ENCODE measurements at places on chromosomes 5 and 9.

GRCh38 chr9:92686954-92687353, 17.0 kb upstream of the IPPK start:
- DNase-seq: no peak

DNA sequence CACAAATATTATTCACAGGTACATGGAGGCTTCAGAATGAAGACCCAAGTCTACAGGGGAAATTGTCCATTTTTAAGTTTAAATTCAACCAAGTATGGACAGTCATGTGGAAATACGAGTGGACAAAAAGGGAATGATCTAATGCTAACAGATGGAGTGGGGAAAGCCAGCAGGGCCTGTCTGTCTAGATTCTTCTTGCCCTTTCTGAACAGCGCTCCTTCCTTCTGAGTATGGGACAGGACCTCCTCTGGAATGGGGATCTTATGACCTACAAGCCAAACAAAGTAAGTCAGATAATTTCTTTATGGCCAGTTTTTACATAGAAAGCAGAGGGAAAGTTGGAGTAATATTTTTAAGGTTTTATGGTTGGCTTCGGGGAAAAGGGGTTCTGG, 119.8 kb upstream of the NEK6 start:
- DNase-seq: no peak

GRCh38 chr5:144117412-144117811, 53.0 kb downstream of the YIPF5 start:
- DNase-seq: no peak

DNA sequence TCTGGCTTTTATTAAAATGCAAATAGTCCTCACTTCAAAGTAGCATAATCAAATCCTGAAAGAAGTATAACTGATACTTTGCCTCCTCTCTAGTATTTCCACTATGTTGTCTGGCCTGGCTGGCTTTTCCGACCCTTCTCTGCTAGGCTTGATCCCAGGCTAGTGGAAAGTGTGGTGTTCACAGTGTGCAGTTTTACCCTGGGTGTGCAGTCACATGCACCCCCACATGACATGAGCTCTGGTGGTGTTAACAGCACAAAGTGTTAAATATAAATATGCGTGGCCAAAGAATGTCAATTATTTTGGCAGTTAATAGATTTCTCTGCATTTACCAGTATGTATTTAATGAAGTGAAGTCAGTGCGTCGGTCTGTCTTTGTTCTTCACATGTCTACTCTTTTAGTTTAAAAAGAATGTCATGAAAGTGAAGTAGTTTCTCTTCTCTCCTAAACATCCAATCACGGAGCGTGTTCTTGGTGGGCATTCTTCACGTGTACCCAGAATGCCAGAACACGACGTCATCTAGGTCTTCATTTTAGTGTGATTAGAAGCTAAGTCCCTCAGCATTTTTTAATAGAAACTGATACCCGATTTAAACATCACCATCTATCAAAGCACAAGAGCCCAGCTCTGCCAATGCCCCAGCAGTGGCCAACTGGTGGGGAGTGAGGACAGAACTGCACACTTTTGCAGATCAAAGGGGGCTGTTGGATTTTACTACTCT, 286.4 kb downstream of the FANCC start:
- no peak for DNase-seq

DNA sequence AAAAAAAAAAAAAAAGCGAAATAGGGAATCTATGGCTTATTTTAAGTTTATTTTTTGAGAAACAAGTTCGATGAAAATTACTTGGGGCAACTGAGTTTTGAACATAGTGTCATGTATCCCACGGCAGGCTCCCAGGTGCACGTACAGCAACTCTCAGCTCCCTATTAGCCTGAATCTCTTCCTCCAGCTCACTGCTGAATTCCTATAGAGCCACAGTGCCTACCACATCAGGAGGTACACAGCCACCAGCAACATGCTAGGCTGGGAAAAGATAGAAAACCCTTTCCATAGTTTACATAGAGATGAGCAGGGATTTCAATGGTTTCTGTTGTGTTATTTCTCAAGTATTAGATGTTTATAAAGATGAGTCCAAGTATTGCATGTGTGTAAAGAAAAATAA, 115.9 kb upstream of the RGMB start:
- no peak for DNase-seq

DNA sequence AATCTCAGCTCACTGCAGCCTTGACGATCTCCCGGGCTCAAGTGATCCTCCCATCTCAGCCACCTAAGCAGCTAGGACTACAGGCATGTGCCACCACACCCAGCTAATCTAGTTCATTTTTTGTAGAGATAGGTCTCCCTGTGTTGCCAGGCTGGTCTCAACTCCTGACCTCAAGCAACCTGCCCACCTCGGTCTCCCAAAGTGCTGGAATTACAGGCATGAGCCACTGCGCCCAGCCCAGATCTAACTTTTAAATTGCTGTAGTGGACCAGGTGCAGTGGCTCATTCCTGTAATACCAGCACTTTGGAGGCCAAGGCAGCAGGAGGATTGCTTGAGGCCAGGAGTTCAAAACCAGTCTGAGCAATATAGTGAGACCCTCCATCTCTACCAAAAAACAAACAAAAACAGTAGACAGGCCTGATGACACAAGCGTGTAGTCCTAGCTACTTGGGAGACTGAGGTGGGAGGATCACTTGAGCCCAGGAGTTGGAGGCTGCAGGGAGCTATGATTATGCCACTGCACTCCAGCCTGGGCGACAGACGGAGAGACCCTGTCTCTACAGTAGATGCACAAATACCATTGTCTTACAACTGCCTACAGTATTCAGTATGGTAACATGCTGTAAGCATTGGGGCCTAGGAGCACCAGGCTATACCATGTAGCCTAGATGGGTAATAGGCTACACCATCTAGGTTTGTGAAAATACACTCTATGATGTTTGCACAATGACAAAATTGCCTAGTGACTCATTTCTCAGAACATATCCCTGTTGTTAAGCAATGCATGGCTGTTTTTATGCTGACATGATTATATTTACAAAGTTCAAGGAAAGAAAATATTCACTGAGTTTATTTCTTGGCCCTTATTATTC, 1.5 kb upstream of the SIT1 start:
- no peak for DNase-seq

- DNase-seq: peak; percentile 27
Observed at GRCh38 chr9:113963017-113963620, 87.0 kb downstream of the ZNF618 start.

DNA sequence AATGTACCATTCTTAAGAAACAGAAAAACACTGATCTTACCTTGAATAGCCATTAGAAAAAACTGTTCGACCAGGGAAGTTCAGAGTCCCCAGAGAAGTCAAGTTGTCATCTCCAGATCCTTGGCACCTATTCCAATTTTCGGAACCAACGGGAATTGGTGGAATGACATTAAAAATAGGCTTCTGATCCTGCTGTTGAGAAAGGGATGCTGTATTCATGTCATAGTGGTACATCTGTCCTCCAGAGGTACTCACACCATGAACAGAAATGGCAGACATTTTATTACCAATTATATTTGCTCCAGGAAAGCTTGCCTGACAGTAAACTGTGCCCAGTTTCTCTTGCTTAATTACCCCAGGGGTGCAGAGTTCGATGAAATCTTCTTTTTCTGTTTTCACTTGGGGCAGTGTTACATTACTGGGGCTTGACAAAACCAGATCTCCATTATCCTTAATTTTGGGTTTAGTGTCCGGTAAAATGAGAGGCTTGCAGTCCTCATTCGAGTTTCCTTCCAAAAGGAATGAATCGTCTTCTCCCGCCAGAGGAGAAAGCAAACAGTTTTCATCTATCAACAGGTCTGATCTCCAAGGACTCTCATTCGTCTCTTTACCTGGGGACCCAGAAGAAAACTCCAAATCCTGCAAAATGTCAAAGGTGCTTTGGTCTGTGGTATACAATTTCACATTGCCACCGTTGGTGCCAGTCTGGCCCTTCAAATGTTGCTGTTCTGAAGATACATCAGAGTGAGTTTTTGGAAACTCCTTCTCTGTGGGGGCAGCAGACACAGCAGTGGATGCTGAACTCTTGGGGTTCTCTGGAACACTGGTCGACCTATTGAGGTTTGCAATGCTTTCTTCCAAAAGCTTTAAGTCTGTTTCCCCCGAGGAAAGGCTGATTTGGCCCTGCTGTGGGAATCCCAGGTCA, 3.6 kb downstream of the NR3C1 start:
- DNase-seq: no peak

DNA sequence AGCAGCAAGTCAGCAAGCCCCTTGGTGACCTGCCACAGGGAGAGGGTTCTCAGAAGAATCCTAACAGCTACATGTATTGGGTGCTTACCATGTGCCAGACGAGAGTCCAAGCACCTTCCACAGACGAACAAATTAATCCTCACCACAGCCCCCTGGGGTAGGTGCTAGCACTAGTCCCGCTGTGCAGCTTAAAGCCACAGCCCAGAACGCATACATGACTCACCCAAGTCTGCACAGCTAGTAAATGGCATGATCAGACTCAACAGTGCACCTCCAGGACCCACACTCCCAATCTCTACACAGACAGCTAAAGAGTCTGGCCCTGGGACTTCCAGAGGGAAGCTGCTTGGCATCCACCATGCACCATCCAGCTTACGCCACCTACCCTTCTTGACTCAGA, 111.5 kb downstream of the PAX5 start:
- no peak for DNase-seq

GRCh38 chr5:75993183-75993582, 90.0 kb upstream of the SV2C start:
- DNase-seq: no peak

DNA sequence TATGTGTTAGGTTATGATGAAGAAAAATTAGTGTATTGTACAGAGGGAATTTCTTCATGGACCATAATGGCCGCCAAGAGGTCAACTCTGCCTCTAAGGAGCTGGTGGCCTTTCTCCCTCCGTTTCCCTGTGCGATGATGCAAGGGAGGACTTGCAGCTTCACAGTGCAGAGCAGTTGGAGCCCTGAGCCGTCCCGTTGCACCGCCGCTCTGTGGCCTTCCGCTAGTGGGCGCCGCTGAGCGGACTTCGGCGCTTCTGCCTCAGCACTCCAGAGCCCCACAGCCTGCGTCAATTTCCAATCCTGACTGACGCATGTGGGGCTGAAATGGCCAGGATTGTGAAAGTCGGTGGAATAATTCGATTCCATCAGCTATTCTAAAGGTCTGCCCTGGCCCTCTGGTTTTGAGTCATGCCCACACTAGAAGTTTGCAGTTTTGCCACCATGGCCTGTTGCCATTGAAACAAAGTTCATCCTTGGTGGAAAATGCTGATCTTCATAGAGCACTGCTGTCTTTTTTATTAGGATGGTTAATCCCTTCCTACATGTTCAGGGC, 22.7 kb upstream of the LECT2 start:
- DNase-seq: peak; percentile 54

DNA sequence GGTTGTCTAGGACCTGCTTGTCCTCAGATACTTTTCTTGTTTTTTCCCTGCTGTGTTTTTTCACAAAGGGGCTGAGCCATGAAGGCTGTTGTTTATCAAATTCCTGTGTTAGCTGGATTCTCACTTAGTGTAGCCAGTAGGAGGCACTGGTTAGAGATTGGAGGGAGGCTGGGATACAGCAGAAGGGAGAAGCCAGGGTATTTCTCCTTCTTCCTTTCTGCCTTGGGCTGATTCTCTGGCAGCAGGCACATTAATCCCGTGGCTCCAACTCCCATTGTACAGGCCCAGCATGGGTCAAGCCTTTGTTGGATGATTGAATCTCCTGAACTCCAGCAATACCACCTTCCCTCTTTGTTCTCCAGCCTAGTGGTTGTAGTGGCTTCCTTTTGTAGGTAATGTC, 46.4 kb upstream of the FAM170A start:
- no peak for DNase-seq

GRCh38 chr5:51201024-51201423, 182.2 kb upstream of the ISL1 start:
- DNase-seq: no peak

- DNase-seq: no peak
Observed at GRCh38 chr5:108064302-108064701, 317.6 kb downstream of the FBXL17 start.

GRCh38 chr5:115460472-115460871, 84.1 kb downstream of the FEM1C start:
- DNase-seq: no peak
